MCF 10A (cell line): ENCODE measurements at places on chromosomes 5 and 9. TPM values are rescaled to one million over a fixed set of nuclear protein-coding genes. Genes with fewer than 3 reads are reported as not detected.

DNA sequence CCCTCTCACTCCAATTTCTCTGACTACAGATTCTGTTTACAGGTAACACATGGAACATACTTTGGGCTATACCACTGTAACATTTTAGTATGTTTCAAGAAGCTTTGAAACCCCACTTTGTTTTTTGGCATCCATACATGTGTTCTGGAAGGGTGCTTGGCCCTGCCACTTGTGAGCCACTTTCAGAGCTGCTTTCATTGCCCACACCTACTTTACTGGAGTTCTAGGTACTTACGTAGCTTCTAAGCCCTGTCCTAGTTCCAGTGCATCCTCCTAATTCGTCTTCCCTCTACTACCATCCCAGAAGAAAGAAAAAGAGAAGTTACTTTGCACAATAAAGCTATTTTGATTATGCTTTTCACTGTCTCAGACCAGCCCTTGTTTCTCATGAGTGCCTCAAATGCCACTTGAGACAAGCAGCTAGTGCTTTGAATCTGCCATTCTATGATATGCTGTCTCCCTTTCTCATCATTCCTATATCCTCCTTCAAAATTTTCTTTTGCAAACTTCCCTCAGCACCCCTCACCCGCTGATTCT, 26.5 kb upstream of the C5orf47 start:
- no peak for DNase-seq

- no peak for DNase-seq
Measured at GRCh38 chr5:14016549-14016948, 72.1 kb upstream of the DNAH5 start.

GRCh38 chr9:27717991-27718390, 144.7 kb upstream of the C9orf72 start:
- DNase-seq: no peak

DNA sequence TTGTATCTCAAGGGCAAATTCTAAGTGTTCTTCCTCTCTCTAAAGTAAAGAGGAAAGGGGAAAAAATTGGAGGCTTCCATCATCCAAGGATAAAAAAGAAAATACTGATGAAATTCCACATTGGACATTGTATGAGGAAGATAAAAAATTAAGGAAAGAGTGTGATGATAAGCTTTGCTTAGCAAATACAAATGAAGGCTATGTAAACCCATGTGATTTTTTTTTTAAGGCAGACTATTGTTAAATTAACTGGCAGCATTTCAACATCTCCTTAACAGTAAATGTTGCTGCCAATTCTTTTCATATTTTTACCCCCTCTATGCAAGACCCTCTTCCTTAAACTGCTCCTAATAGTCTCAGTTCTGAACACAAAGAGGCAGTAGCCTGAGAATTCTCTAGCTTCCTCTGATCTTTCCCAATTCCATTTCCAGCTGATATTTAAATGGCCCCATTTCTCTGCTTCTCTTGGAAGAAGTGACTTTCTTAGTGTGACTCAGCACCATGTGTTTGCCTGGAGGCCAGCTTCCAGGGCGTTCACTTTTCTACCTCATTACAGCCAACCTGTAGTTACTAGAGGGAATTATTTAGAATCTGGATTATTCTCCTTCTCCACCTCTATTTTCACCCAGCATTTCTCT, 159.7 kb downstream of the TLE1 start:
- peak; percentile 84 for DNase-seq

- peak; percentile 91 for DNase-seq
Measured at GRCh38 chr5:150544611-150545219, 36.8 kb downstream of the NDST1 start.

GRCh38 chr5:76941000-76941399, 11.8 kb upstream of the CRHBP start:
- no peak for DNase-seq

GRCh38 chr5:160496784-160497183, 75.1 kb downstream of the PTTG1 start:
- DNase-seq: no peak

Gene F2R
- total RNA-seq: 17.3 and 17.6 TPM in 2 replicates

Gene NR4A3
- total RNA-seq: 0.16 and 0.25 TPM in 2 replicates

Gene SLC1A3
- 5.9 and 9.6 TPM in 2 replicates for total RNA-seq

Gene IL4
- not detected in 2 replicates for total RNA-seq

Gene SPATA6L
- 3.7 and 5.5 TPM in 2 replicates for total RNA-seq
